Fibroblast of the aortic adventitia (primary cell): ENCODE measurements at places on chromosomes 1 and 21. TPM values are rescaled to one million over a fixed set of nuclear protein-coding genes. Genes with fewer than 3 reads are reported as not detected.

- no peak for DNase-seq
These were observed 41.3 kb upstream of the LRP8 start for GRCh38 chr1:53369034-53369750.

DNA sequence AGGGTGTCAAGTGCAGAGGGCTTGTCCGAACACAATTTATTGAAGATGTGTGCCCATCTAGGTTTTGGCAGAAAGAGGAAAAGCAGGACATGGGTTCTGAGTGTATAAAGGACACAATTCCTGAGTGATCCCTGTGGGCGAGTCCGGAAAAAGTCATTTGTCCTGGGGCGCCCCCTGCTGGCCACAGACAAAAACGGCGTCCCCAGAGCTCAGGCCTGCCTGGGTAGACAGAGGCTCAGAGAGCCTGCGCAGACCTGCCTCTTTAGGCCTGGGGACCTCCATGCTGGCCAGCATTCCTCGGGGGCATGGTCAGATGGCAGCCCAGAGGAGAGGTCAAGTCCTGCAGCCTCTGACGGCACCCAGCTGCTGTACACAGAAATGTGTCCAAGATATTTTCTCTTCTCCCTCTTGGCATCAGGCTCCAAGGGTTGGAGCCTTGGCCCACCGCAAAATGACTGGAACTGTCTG is 65.5 kb upstream of the LRP8 start:
- peak; percentile 73 for DNase-seq

Gene AUNIP
- 4.8 TPM in 1 of 2 replicates, not detected in the other for total RNA-seq

Gene SHC1
- total RNA-seq = 111 and 167 TPM in 2 replicates

DNA sequence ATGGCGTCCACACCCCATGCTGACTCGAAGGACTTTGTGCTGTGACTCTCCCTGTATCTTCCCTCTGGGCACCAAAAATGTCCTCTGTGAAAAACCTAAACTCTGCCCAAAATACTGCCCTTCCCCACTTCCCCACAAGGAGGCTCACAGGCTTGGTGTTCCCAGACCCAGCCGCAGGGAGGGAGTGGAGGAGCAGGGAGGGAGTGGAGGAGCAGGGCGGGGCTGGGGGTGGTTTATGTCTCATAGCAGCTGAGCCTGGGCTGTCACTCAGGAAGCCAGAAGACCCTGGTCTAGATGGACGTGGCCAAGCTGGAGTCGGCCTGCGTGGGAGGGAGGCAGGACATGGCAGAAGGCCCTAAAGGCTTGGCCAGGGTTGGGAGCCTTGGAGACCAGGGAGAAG is 461.7 kb downstream of the PTPRU start:
- DNase-seq = peak; percentile 64

Gene CCDC30
- 1.4 and 5.8 TPM in 2 replicates for total RNA-seq

DNA sequence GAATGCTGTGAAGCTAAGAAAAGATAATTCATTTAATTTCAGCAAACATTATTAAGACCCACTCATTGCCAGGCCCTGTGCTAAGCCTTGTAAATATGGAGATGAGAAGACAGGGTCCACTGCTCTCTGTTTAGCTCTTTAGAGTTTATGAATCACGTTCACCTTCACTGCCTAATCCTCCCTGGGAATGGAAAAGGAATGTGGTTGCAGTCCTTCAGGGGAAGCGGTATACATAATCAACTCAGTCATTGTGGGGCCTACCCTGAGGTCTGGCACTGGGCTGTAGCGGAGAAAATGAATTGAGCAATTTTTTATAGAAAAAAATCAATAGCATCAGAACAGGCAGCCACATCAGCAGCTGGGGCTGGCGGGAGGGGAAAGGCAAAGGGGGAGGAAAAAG is 412.1 kb upstream of the NFIA start:
- DNase-seq = no peak

DNA sequence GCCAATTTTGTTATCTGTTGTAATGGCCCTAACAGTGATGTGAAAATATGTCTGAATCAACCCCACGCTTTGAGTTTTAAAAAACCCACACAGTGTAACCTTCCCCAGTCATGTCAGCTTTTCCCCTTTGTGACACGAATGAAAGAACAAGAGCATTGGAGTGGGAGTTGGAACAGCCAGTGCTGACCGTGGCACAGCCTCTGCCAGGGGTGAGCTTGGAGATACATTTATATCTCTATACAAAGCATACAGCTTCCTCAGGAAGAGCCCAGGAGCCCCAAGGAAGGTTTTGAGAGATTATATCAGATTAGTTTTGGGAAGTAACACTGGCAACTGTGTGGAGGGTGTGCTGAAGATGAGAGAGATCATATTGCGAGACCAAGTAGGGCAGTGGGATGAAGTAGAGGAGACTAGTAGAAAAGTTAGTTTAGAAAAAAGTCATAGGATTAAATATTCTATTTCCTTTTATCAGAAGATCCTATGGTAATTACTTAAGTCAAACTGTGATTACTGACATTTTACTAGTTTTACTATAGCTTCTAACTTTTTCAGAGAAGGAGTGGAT is 15.9 kb downstream of the LRRC8B start:
- DNase-seq = no peak

GRCh38 chr1:181478306-181478705 is 5.0 kb upstream of the CACNA1E start:
- no peak for DNase-seq

Gene KDF1
- not detected in 2 replicates for total RNA-seq

Gene TMEM82
- not detected in 2 replicates for total RNA-seq

- DNase-seq = no peak
These were observed 32.7 kb downstream of the TFAP2E start for GRCh38 chr1:35605867-35606182.

DNA sequence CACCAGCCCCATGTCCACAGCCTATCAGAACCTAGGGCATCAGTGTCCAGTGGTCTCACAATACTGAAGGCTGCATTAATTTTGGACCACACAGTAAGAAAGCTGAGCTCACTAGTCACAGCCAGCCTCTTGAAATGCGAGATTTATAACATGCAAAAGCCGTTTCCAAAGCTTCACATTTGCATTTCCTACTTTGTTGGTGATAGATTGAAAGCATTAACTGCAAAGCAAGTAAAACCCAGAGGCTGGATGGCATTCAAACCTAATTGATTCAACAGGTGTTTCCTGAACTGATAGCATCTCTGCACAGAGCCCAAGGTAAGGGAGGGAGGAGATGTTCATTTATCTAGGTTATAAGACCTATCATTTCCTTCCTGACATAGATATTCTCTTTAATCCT is 410.1 kb downstream of the OMA1 start:
- no peak for DNase-seq

DNA sequence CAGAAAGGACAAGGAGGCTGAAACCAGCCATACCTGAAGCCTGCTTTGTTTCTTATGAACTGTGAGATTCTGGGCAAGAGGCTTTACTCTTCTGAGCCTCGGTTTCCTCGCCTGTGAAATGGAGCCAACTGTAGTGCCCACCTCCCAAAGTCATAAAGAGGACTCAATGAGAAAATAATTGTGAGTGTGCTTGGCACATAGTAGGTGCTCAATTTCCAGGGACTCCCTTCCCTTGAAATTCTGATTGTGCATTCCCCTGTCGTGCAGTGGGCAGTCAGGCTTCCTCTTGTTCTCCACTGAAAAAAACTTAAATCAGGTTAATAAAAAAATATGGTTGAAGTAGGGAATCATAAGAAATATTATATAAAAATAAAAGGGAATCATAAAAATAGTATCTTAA is 37.5 kb upstream of the RUNX3 start:
- DNase-seq = no peak

DNA sequence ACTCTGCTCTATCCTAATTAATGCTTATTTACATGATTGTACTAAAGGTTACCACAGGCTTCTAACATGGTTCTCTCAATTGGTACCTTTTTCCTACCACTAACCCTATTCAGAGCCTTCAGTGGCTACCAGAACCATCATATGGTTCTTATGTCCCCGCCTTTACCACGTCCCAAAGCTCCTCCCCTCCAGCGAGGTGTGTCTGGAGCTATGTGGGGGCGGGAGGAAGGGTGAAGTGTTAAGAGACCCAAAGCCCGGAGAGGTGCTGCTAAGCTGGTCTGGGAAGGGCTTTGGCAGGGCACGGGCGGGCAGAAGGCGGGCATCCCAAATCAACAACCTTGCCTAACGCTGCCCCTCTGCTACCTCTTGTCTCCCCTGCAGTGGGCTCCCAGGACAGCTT is 10.0 kb downstream of the SPATA46 start:
- no peak for DNase-seq

DNA sequence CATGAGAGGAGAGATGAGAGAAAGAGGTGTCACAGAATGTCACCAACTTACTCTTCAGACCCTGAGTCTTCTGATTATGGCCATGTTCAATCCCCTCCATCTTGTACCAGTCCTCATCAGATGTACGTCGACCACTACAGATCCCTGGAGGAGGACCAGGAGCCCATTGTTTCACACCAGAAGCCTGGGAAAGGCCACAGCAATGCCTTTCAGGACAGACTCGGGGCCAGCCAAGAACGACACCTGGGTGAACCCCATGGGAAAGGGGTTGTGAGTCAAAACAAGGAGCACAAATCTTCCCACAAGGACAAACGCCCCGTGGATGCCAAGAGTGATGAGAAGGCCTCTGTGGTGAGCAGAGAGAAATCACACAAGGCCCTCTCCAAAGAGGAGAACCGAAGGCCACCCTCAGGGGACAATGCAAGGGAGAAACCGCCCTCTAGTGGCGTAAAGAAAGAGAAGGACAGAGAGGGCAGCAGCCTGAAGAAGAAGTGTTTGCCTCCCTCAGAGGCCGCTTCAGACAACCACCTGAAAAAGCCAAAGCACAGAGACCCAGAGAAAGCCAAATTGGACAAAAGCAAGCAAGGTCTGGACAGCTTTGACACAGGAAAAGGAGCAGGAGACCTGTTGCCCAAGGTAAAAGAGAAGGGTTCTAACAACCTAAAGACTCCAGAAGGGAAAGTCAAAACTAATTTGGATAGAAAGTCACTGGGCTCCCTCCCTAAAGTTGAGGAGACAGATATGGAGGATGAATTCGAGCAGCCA is 8.0 kb downstream of the ELOA start:
- DNase-seq = peak; percentile 50

GRCh38 chr1:150127868-150128267 is 21.8 kb upstream of the PLEKHO1 start:
- DNase-seq = no peak

Gene CELA2A
- not detected in 2 replicates for total RNA-seq

DNA sequence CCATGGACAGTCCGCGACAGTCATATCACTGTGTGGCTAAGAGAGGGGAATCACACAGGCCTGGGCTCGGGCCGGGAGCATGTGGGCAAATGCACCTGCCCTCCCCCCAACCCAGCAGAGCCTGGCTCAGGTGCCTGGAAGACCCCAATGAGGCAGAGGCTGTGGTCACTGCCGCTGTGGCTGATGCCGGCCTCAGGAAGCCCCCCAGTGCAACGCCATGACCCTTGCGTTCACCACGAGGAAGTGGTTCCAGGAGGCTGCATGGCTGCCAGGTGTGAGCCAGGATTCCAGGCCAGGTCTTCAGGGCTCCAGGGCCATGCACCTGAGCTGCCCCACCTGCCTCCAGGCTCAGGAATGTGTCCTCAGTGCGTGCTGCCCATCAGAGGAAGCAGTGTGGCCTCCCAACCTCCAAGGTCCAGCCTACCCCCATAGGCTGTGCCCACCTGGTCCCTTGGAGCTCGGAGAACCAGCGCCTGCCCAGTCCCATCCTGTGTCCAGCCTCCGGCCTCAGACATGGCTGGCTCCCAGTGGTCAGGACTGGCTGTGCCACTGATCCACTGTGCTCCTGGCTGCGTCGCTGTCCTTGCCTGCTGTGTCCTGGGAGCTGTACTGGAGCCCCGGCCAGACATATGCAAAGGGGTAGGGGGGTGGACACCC is 8.0 kb downstream of the ARHGEF16 start:
- DNase-seq = no peak

Gene DENND2C
- 4.8 and 5.3 TPM in 2 replicates for total RNA-seq

Gene CASQ2
- total RNA-seq = not detected in 2 replicates

DNA sequence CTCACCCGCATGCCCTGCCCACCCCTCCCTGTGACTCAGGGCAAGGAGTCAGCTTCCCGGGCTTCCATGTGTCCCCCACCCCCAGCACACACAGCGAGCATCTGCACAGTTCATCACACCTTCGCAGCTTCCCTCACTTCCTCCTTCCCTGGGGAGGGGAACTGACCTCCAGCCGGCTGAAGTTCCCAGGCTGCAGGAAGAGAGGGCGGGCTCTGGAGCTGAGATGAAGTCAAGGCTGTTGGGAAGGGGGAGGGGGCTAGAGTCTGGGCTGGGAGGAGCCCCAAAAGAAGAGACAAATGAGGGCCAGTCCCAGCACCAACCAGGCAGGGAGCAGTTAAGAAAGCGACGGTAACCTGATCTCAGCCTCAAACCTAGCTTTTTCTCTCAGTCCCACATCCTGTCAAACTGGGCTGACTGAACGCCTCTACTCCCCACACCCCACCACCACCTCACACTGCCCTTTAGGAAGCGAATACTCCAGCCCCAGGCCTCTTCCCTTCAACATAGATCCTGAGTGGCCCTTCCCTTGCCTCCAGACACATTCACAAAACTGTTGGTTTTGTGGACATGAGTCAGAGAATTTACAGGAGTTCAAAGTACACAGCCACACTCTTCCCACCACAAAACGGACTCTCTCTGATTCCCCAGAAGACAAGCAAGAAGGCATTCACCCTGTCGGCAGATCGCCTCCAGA is 1.8 kb downstream of the RHOC start:
- DNase-seq = peak; percentile 91

- DNase-seq = no peak
These were observed 88.7 kb downstream of the ATP1A1 start for GRCh38 chr1:116461723-116462122.

- no peak for DNase-seq
These were observed 617.4 kb downstream of the USP25 start for GRCh38 chr21:16347223-16347622.

- DNase-seq = no peak
These were observed 331.2 kb downstream of the KIF26B start for GRCh38 chr1:245485996-245486395.

Gene SMG5
- total RNA-seq = 29.9 and 43.3 TPM in 2 replicates

- no peak for DNase-seq
These were observed 146.6 kb upstream of the ADGRL2 start for GRCh38 chr1:81654147-81654546.

GRCh38 chr1:5312862-5313261 is 658.5 kb downstream of the AJAP1 start:
- DNase-seq = no peak

Gene FBLIM1
- total RNA-seq = 41.0 and 114 TPM in 2 replicates

DNA sequence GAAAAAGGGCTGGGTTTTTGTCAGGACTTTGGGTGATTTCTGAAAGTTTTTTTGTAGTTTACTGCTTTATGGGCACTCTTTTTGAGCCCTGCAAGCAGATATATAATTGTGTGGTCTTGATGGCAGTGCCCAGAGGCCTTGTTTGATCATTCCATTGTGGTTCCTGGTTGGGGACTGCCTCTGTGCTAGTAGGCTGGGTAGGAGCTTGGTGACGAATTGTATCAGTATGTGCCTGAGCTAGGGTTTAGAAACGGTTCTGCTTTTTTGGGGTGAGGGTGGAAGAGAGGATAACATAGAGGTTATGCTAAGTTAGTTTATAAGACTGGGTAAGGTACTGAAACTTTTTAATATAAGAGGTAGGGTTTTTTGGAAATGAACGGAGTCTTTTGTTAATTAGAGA is 139.7 kb upstream of the ETV3 start:
- no peak for DNase-seq

Gene INKA2
- total RNA-seq = 0.27 TPM in 1 of 2 replicates, not detected in the other

Gene RCOR3
- 24.4 and 31.2 TPM in 2 replicates for total RNA-seq

- no peak for DNase-seq
These were observed 1.1 kb upstream of the RCAN3 start for GRCh38 chr1:24501371-24502064.
